ENCODE measurements at places on chromosomes 11 and 22. TPM values are rescaled to one million over a fixed set of nuclear protein-coding genes. Genes with fewer than 3 reads are reported as not detected.

DNA sequence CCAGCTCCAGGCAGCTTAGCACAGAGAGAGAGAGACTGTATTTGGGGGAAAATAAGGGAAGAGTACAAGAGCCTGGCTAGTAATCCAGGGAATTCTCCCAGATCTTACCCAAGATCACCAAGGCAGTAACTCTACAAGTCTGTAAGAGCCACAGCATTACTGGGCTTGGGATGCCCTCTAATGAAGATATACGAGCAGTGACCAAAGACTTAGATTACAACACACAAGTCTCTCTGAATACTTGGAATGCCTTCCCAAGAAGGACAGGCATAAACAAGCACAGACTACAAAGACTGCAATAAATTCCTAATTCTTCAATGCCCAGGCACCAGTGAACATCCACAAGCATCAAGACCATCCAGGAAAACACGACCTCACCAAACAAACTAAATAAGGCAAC lies 17.7 kb downstream of the DNAJC24 start:
- no peak for DNase-seq

GRCh38 chr11:74932169-74932568 lies 16.7 kb downstream of the XRRA1 start:
- DNase-seq, result no peak

GRCh38 chr11:12187399-12187798 lies 77.0 kb downstream of the MICAL2 start:
- no peak for DNase-seq

DNA sequence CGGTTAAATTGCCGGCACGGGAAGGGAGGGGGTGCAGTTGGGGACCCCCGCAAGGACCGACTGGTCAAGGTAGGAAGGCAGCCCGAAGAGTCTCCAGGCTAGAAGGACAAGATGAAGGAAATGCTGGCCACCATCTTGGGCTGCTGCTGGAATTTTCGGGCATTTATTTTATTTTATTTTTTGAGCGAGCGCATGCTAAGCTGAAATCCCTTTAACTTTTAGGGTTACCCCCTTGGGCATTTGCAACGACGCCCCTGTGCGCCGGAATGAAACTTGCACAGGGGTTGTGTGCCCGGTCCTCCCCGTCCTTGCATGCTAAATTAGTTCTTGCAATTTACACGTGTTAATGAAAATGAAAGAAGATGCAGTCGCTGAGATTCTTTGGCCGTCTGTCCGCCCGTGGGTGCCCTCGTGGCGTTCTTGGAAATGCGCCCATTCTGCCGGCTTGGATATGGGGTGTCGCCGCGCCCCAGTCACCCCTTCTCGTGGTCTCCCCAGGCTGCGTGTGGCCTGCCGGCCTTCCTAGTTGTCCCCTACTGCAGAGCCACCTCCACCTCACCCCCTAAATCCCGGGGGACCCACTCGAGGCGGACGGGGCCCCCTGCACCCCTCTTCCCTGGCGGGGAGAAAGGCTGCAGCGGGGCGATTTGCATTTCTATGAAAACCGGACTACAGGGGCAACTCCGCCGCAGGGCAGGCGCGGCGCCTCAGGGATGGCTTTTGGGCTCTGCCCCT lies 529 bp upstream of the CCND1 start:
- DNase-seq, result no peak

DNA sequence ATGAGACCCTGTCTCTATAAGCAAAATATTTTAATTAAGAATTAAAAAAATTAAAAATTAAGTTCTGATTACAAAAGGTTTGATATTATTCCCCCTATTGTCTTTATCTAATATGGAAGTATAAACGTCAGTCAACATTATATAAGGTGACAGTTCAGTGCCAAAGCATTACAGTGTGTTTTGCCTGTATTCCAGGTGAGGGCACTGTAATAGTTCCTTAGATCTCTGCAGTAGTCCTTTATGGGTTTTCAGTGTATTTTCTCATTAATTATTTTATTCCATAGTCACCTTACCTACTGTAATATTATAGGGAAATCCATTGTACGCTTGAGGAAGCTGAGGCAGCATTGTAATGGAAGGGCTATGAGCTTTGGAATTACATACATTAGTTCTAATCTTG lies 33.0 kb downstream of the FAR1 start:
- no peak for DNase-seq

DNA sequence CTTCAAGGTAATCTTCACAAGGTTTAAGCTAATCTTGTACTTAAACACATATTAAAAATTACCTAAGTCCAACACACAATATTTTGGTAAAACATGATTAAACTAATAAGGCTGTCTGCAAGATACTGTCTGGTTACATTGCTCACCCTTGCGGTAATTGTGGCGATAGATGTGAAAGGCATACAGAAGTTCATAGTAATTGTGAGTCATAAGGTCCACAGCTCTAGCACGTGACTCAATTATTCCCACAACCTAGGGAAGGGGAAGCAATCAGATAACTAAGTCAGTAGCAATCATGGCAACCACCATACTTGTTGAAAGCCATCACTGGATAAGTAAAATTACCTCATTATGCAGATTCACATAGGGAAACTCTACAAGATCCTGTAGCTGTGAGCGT lies 30.5 kb upstream of the FNBP4 start:
- no peak for DNase-seq

GRCh38 chr22:21567456-21568346 lies at the start of gene UBE2L3:
Gene UBE2L3, plus strand, starts transcription at chr22:21567714. Its CDS starts 31 bp downstream, at chr22:21567745.
- DNase-seq, result no peak

DNA sequence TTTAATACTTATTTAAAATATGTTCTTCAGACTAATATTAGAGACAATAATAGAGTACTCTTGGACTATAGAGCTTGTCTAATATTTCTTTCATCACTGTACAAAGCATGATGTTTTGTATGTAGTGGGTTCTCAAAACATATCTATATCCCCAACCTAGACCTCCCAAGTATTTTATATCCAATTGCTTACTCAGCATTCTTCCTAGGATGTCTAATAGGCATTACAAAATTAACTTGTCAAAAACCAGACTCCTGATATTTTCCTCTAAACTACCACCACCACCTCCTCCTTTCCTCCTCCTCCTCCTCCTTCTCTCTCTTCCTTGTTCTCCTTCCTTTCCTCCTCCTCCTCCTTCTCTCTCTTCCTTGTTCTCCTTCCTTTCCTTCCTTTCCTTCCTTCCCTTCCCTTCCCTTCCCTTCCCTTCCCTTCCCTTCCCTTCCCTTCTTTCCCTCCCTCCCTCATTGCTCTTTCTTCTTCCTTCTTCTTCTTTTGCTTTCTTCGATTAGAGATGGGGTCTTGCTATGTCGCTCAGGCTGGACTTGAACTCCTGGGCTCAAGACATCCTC lies 21.3 kb downstream of the BCO2 start:
- DNase-seq, result no peak

DNA sequence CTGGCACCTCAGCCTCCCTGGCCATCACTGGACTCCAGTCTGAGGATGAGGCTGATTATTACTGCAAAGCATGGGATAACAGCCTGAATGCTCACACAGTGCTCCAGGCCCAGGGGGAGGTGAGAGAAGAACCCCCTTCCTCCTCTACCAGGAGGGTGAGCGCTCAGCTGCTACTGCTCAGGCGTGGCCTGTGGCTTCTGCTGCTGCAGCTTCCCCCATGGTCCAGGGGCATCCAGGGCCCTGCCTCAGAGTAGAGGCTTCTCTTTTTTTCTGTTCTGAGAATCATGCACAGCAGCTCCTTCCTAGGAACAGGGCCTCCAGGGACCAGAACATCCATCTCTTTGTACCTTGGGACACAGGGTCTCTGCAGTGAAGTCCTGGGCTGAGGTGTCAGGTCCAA lies 83.1 kb downstream of the VPREB1 start:
- no peak for DNase-seq

GRCh38 chr11:117152066-117152465 lies 8.0 kb downstream of the PAFAH1B2 start:
- DNase-seq, result no peak

GRCh38 chr11:19525714-19526113 lies 186.9 kb upstream of the NAV2 start:
- DNase-seq, result no peak

GRCh38 chr22:23884140-23884539 lies 10.0 kb upstream of the MIF start:
- no peak for DNase-seq

DNA sequence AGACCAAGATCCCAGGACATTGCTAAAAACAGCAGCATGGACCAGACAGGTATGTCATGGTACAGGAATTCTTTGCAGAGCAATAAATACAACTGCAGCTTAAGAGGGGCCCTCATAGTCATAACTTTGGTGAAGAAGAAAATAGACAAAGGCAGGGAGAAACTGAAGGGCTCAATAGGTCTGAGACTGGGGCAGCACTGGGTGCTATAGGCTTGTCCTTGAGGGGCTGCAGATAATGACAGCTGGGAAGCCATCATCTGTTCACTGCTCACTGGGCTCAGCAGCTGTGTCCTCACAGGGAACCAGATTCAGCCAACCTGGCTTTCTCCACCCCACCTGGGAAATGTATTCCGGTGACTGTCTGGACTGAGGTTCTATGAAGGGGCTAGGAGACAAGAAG lies 68.4 kb downstream of the ZNF280B start:
- DNase-seq, result no peak

GRCh38 chr22:17213976-17214375 lies 5.3 kb downstream of the ADA2 start:
- no peak for DNase-seq

DNA sequence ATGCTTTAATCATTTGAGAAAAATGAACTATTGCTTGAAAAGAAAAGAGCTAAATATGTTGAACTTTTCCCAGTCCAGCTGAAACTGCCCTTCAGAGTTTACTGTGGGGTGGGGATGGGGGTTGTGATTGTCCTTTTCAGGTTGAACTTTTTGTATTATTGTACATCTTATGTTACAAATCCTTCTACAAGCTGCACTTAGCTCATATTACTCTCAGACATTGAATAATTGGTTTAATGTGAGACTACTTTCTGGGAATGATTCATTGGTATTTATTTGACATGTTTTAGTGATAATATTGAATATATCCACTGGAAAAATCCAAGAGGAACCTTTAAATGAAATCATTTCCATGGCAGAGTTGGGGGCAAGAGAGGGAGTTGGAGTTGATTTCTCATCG lies 84.9 kb downstream of the ATXN10 start:
- DNase-seq, result no peak

DNA sequence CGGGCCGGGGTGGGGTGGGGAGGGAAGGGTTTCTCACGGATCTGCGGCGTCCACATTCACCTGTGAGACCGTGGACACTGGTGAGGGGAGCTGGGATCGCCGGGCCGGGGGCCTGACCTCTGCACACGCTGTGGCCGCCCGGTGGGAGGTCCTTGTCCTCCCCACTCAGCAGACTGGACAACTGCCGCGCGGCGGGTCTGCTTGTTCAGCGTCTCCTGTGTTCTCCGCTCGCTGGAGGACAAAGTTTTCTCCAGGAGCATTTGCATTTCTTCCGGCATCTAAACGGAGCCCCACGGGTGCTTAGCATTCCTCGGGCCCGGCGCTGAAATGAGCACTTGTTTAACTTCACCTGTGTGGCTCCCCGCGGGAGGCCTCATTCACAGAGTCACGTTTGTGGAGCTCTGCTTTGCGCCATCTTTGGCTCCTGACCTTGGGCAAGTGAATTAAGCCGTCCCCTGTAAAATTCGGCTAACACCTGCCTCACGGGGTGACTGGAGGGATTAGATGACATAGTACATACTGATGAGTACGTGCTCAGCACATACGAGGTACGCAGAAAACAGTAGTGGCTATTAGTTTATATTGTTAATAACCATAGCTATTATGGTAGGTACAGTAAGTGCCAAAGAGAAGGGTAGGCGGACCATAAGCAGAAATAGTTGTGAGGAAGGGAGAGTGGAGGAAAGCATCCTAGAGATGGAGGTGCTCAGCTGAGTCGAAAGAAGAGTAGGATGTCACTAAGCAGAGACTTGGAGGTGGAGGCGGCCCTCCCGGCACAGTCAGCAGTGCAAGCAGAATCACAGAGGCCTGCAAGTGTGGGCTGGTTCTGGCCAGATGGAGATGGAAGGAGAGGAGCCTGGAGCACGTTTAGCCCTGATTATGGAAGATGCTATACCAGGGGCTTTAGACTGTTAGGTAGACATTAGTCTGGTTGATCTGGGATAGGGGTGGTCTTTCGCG lies 885 bp downstream of the TRMU start:
- DNase-seq, result no peak

DNA sequence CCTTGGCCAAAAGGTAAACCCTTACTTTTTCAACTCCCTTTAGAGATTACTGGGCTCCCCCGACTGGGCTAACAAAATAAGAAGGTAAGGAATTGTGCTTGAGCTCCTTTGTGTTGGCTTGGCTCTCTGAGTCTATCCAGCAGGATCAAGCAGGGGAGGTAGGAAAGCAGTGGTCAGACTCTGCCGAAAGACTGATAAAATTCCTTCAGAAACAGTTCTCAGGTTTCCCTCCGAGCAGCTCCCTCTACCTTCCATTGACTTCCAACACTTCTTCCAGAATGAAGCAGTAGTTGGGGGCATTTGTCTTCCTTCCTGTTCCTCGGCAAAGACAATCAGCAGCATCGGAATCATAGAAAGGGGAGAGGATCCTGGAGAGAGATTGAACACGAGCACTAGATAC lies 16.1 kb upstream of the CARD18 start:
- DNase-seq, result no peak

GRCh38 chr11:57752954-57753353 lies 1.3 kb upstream of the BTBD18 start:
- DNase-seq, result no peak

- no peak for DNase-seq
Measured at GRCh38 chr22:50657925-50658324, 14.7 kb upstream of the SHANK3 start.

GRCh38 chr11:84549217-84549616 lies 1077.9 kb downstream of the DLG2 start:
- DNase-seq, result no peak

- no peak for DNase-seq
Measured at GRCh38 chr22:40094485-40094884, 83.2 kb upstream of the TNRC6B start.

GRCh38 chr11:1619449-1619848 lies 2.5 kb downstream of the KRTAP5-4 start:
- no peak for DNase-seq

GRCh38 chr11:111066846-111067245 lies 178.7 kb upstream of the POU2AF2 start:
- DNase-seq, result no peak

GRCh38 chr11:109865548-109866186 lies 227.5 kb upstream of the ZC3H12C start:
- no peak for DNase-seq

- DNase-seq, result no peak
Measured at GRCh38 chr11:390175-390574, 3.8 kb upstream of the PKP3 start.

Gene CEP164
- total RNA-seq, result 7.3 TPM

Gene MUC5B
- 0.19 TPM for total RNA-seq

Gene MYBPC3
- total RNA-seq, result not detected

Gene PDE3B
- total RNA-seq, result 3.0 TPM

Gene FCHSD2
- total RNA-seq, result 12.8 TPM

Gene OR51B2
- not detected for total RNA-seq

Gene C11orf42
- total RNA-seq, result not detected

Gene LRRC32
- 3.0 TPM for total RNA-seq

Gene SHISAL1
- 0.08 TPM for total RNA-seq

Gene VPREB1
- total RNA-seq, result not detected

Gene CFAP300
- 2.9 TPM for total RNA-seq
